ENCODE measurements at places on chromosomes 16 and 17.
A peak's percentile ranks its signal among the peaks of the same experiment; 100 is the strongest.

GRCh38 chr16:81003610-81004460 lies 2.9 kb downstream of the CMC2 start:
- no peak for DNase-seq

GRCh38 chr17:69286257-69286656 lies 40.7 kb downstream of the ABCA5 start:
- no peak for DNase-seq

GRCh38 chr17:4480929-4481898 lies 17.5 kb upstream of the SPNS2 start:
- no peak for DNase-seq

DNA sequence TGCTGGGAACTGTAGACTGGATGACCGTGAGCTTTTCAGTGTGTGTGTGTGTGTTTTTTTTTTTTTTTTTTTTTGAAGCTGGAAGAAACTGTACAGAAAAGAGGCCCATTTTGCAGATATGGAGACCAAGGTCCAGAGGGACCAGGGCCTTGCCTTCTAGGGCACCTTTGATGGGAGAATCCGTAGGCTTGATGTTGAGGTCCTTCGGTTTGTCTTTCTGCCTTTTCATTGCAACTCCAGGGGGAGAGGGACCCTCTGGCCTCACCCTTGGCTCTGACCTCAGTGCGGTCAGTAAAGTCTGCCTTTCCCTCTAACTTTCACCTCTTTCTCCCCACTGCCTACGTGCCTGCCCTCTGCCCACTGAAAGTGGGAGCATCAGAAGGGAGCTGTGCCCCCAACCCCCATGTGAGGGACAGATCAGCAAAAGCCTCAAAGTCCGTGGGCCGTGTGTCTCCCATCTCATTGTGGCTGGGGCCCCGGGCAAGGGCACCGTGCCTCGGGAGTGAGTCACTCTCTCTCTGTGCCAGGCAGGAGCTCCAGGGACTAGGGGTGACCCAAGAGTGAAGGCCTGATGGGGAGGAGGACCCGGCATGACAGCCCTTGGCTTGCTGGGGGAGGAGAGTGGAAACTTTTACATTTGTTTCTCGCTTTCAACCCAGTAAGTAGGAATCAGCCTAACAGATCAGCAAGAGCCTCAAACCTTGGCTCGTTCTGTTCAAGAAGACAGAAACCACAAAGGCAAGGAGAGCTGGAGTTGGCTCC lies 123.6 kb downstream of the CMIP start:
- DNase-seq = no peak

GRCh38 chr16:75238132-75238852 lies 13.1 kb downstream of the BCAR1 start:
- no peak for DNase-seq

- DNase-seq = no peak
Observed at GRCh38 chr16:11638140-11638539, 30.1 kb upstream of the SNN start.

DNA sequence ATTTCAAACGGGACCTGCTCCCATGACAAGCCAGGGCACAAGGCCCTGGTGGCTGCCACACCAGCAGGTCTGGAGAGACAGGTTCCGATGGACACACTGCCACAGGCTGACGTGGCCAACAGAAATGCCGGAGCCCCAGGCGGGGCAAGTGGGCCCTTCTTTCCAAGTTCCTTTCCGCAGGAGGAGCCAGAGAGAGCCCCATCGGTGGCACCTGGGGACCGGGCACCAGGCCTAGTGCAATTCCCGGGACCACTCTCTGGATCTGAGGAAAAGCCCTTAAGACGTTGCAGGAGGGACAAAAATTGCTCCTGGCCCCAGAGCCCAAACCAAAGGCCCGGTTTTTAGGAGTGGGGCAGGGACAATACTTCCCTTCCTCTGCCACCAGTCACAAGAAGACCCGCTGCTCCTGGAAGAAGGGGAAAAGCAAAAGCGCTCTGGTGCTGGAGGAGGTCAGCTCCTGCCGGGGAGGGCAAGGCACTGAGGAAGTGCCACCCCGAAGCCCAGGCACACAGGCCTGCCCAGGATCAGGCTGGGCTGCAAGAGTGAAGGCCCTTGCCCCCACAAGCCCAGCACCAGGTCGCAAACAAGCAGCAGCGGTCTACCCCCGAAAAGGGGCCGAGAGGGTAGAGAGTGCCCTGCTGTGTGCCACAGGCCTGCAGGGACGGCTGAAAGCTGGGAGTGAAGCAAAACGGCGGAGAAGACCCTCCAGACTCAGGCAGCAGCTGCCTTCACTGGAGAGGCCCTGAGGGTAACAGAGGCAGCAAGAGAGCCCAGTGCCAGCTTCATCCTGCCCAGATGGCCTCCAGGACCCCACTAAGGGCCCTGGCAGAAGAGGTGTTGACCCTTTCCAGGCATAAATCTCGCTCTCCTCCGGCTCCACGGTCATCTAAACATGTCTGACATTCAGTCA lies 29.1 kb downstream of the MAP1LC3B start:
- DNase-seq = no peak

GRCh38 chr16:64280317-64280716 lies 841.5 kb downstream of the CDH11 start:
- DNase-seq = no peak

DNA sequence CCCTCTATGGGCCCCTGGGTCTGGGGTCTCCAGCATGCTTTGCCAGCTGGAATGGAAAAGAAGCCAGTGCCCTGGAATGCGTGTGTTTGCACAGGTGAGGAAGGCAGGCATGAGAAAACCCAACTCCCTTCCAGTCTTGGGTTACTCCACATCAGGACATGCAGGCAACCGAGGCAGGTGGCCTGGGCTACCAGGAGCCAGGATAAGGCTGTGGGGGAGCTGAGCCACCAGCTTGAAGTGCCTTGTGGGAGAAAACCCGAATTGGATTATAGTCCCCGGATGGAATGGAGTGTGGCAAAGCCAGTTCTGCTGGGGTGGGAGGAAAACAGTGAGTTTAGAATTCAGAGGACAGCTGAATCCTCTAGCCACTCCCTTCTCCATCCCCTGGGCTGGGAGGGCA lies 7.2 kb downstream of the SRCIN1 start:
- no peak for DNase-seq

DNA sequence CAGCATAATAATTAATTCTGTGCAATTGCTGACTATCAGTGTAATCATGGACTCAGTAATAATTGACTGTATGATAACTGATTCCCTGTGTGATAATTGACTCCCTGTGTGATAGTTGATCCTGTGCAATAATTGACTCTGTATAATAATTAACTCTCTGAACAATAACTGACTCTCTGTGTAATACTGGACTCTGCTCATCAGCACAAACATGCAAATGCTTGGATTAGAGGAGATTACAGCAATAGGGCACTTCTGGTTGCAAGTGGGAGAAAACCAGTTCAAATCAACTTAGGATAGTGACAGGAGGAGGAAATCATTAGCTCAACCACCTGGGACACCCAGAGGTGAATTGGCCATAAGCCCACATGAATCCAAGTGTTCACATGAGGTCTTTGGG lies 582.1 kb downstream of the RBFOX1 start:
- DNase-seq = no peak

- DNase-seq = no peak
Observed at GRCh38 chr17:36932383-36932693, 4.9 kb upstream of the LHX1 start.

- DNase-seq = no peak
Observed at GRCh38 chr17:83119987-83120864, 40.8 kb downstream of the METRNL start.

GRCh38 chr16:86727632-86728031 lies 149.3 kb downstream of the FOXL1 start:
- no peak for DNase-seq

DNA sequence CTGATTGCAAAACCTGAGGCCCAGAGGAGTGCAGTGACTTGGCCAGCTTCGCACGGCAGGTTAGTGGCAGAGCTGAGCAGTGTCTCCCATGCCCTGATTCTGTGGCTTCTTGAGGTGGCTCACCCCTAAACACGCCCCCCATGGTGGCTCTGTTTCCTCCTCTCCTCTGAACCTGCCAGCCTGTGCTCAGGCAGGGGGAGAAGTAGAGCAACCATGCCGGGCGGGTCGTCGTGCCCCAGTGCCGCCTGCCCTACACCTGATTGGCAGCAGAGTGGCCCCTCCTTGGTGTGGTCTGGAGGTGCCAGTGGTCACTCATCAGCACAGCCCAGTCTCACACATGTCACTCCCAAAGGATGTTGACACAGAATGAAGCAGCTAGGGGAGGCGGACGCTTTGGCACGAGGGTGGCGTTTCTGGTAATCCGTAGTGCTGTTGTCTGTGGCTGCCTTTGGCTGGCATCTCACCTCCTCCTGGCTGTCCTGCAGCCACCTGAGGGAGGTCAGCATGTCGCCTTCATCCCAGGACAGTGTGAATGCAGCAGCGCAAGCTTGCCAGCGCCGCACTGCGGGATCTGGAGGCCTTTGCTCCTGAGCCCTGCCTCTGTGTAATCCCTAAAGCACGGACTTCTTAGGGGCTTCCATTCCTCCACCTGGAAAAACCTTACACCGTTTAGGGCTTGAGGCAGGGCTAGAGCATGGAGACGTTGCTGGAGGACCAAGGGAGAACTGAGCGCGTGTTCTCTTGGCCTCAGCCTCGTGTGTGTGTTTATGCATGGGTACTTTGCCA lies 294.7 kb downstream of the SEC14L1 start:
- no peak for DNase-seq

- DNase-seq = peak; percentile 55
Observed at GRCh38 chr17:78842881-78843565, 2.4 kb upstream of the USP36 start.

DNA sequence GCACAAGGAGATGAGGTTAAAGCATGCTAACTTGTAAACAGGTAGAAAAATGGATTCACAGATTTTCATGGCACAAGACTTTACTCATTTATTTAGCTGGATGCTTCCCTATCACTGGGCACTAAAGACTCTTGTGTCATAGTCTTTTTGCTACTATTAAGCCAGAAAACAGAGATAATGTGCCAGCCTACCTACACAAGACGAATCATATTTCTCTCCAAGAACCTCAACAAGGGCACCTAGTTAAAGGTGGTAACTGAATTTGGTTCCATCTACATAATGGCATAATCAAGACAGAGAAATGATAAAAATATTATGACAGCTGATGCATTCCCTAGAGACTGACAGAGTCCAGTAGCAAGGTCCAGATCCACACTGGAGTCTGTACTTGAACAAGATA lies 3.8 kb downstream of the NACA2 start:
- DNase-seq = no peak

DNA sequence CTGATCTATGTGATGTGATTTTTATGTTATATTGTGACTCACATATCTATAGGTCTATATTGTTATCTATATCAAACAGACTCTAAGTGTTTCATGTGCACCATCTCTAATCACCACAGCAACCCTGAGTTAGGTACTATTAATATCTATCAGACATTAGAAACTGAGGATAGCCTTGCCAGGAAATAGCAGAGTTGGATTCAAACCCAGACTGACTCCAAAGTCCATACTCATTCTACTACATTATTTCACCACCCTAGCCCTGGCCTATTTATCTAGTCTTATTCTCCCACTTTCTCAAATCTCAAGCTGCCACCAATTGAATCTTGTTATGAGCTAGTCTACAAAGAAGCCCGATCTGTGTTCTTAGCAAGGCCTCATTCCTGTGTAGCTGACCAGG lies 65.4 kb upstream of the GNAO1 start:
- DNase-seq = no peak

DNA sequence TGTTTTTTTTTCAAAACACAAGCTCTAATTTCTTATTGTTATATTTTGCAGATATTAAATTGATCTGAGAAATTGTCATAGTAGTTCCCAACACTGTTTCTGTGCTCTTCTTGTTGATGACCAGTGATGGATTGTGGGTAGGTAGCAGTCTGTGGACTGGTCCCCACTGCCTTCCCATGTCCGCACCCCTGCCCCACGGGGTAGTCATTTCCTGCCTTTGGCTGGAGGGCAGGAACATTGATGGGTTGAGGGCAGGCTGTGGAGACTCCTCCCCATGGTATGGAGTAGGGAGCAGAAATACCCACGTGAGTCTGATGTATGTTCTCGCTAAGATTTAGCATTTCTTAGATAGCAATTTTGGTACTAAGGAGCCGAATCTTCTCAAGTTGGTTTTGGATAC lies 762.0 kb downstream of the CDH8 start:
- DNase-seq = no peak

DNA sequence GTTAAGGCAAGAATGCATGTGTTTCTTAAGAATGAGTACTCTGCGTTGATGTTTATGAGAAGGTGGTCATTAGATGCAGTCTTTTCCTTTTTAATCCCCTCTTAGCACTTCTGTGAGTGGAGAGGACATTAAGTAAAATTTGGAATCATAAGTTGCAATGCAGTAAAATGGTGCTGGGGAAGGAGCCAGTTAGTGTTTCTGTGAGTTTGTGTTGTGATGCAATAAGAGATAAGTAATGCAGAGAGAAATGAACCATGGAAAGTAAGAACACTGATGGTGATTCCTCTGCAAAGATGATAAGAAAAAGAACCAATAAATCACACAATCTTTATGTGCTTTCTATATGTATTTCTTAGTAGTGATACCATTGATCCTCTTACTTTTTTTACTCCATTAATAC lies 20.0 kb downstream of the ABHD15 start:
- no peak for DNase-seq

DNA sequence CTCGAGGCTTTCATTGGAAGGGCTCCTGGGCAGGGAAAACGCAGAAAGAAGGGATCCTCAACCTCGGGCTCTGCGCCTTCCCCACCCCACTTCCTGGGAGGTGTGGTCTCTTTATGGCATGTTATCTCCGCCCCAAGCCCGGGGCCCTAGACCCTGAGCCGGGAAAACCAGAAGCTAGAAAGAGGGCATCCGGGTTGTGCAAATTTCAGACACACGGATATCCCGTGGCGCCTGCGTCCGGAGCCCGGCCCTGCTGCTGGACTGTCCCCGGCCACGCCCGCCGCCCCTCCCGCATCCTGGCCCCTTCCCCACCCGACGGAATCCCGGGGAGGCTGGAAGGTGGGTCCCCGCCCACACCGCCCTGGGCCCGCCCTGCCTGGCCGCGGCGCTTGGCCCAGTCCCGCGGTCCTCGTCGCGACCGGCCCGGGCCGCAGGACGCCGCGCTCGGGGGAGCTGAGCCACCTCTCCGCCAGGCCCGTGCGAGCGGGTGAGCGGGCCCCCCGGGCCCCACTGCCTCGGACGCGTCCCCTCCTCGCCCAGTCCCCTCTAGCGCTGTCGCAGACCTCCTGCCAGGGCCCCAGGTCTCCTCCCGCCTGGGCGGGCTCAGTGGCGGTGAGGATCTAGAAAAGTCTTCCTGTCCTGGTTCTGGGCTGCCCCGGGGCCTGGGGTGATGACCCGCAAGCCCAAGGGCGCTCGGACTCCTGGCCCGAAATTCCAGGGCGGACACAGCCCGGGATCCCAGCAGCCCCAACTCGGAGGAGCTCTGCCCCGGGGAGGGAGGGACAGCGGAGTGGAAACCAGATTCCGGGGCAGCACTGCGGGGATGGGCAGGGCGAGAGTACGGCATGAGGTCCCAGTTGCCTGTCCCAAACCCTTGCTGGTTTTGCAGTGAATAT lies at the start of gene SLC16A5:
Gene SLC16A5 (plus strand): TSS at position 397 of the 896 bp plus-strand sequence. CDS start 5,683 bp downstream, outside the sequence.
- peak; percentile 21 for DNase-seq

DNA sequence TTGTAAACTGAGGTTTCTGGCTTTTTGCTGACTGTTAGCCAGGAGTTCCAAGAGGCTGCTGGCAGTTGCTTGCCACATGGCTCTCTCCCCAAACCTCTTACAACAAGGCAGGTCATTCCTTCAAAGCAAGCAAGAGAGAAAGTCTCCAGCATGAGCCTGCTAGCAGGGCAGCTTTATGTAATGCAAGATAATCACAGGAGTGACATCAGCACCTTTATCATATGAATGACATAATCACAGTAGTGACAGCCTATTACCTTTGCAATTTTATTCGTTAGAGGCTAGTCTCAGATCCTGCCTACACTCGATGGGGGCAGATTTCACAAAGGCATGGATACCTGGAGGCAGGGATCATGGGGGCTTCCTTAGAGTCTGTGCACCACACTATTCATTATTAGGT lies 79.5 kb upstream of the KCNJ16 start:
- no peak for DNase-seq
